ENCODE measurements at places on chromosomes 12 and 14.

DNA sequence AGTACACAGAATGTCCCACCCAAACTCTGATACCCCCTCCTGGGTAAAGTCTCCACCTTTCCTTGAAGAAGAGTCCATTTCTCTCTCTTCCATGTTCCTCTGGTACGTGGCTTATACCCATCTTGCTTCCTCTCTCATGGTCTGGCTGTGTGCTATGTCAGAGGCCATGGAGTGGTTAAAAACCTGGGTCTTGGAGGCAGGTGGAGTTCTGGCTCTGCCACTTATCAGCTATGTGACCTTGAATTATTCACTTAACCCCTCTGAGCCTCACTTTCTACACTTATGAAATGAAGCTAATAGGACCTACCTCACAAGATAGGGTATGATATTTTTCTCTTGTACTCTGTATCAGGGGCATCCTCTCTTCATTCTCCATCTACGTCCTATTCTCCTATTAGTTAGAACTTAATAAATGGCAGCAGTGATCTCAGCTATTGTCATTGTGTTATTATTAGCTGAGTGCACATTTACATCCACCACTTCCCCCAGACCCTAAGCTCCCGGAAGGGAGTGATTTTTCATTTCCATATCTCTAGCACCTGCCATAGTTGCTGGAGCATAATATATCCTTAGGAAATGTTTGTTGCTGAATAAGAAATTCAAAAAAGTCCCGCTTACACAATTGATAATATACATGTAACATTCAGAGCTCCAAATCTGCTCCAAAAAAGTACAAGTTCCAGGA lies 59.8 kb upstream of the NOS1 start:
- no peaks in the 10 kb centered on the region for H3K4me1 ChIP-seq
- H3K36me3 ChIP-seq: no peaks in the 10 kb centered on the region
- H3K27me3 ChIP-seq: no peaks in the 10 kb centered on the region
- no peak overlapping the region for H3K27ac ChIP-seq

- no peak for DNase-seq
- H3K4me1 ChIP-seq: peaks cover 15% of the 10 kb centered on the region
- H3K4me3 ChIP-seq: no peak overlapping the region
- no peaks in the 10 kb centered on the region for H3K27me3 ChIP-seq
Observed at GRCh38 chr12:1598757-1599156, 4.4 kb upstream of the FBXL14 start.

- no peak overlapping the region for H3K4me3 ChIP-seq
- H3K36me3 ChIP-seq: no peaks in the 10 kb centered on the region
- no peak for DNase-seq
- no peaks in the 10 kb centered on the region for H3K4me1 ChIP-seq
- H3K27me3 ChIP-seq: no peaks in the 10 kb centered on the region
Observed at GRCh38 chr12:75665216-75665615, 153.8 kb upstream of the KRR1 start.

- no peaks in the 10 kb centered on the region for H3K27me3 ChIP-seq
- DNase-seq: no peak
- no peak overlapping the region for H3K27ac ChIP-seq
- no peaks in the 10 kb centered on the region for H3K4me1 ChIP-seq
- H3K4me3 ChIP-seq: no peak overlapping the region
Observed at GRCh38 chr12:47491516-47492305, 214.1 kb downstream of the RPAP3 start.

DNA sequence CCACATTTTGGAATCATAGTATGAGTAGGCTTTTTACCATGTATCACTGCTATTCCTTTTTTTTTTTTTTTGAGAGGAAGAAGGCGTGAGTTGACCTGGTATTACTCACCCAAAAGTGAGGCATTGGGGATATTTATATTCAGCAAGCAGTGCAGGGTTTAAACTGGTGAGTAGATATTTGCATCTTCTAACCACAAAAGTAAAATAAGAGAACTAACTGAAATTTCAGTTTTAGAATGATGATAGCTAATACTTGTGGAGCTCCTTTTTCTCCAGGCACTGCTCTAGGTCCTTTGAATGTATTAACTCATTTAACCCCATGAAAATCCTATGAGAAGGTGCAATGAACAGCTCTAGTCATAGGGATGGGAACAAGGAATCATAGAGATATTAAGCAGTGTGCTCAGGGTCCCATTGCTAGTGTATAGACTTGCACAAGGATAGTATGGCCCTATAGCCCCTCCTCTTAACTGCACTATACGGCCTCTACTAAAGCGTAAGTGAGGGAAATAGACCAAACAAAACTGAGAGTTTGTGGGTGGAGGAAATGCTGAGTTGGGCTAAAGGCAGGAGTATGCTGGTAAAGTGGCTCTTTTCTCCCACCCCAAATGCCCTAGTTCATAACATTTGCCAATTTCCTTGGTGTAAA lies 104.3 kb upstream of the MAX start:
- H3K36me3 ChIP-seq: no peaks in the 10 kb centered on the region
- H3K27me3 ChIP-seq: no peaks in the 10 kb centered on the region
- peaks cover 55% of the 10 kb centered on the region for H3K4me1 ChIP-seq
- H3K27ac ChIP-seq: peak overlapping the region; percentile 53
- H3K4me3 ChIP-seq: peak overlapping the region; percentile 9

DNA sequence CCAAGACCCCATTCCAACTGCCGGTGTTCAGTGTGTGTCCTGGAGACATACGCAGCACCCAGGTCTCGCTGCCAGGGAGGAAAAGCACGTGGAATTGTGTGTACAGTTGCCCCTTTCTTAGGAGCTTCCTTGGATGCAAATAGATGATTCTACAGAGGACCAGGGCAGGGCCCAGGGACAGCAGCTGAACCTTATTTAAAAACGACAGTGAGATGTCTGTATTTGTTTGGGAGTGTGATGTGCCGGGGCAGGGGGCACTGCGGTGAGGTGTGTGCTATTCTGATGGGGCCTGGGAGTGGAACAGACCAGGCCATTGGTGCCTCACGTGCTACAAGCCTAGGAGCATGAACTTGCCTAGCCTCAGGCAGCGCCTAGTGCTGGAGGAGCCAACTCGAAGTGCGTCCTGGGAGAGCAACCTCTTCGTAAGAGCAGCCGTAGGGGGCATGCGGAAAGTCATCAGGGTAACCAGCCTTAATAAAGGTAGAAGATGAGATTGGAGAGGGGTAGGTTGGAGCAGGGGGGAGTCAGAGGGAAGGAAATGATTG lies 98.3 kb upstream of the ESRRB start:
- H3K27ac ChIP-seq: no peak overlapping the region
- H3K4me1 ChIP-seq: no peaks in the 10 kb centered on the region
- no peak for DNase-seq
- no peaks in the 10 kb centered on the region for H3K36me3 ChIP-seq
- H3K4me3 ChIP-seq: no peak overlapping the region
- H3K27me3 ChIP-seq: no peaks in the 10 kb centered on the region

- H3K27ac ChIP-seq: no peak overlapping the region
- no peak for DNase-seq
- H3K4me3 ChIP-seq: no peak overlapping the region
Observed at GRCh38 chr12:10867381-10867780, 16.7 kb downstream of the PRH1 start.

DNA sequence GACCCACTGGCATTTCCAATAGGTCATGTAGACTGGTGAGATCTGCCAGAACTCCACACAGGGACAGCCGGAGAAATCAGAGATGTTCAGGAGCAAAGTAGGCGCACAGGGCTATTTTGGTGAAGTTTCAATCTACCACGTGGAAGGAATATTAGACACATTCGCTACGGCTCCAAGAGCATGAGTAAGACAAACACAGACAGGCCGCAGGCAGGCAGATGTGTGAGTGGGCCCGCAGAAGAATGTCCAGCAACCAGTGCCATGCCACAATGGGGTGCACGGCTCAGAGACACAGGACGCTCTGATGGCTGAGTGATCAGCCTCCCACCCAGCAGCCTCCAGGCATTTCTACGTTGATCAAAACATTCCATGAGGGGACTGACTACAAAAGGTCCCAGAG lies 10.4 kb downstream of the SLC15A4 start:
- no peaks in the 10 kb centered on the region for H3K4me1 ChIP-seq
- no peak overlapping the region for H3K4me3 ChIP-seq
- no peak overlapping the region for H3K27ac ChIP-seq
- H3K36me3 ChIP-seq: peaks cover 14% of the 10 kb centered on the region
- no peak for DNase-seq

DNA sequence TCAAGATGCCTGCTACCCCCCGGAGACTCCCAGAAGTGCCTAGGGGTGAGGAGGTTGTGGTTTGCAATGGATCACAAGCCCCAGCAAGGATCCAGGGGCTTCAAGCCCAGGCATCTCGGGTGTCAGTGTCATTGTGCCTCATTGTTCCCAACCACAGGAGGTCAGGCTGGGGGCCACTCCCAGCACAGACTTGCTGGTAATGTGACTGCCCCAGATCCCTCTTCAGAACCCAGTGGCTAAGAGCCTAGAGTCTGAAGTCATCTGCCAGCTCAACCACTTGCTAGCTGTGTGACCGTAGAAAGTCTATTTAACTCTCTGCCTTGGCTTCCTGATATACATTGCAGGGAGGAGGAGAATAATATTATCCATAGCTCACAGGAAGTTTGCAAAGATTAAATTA lies 7.7 kb upstream of the ASB2 start:
- DNase-seq: no peak
- peaks cover 2% of the 10 kb centered on the region for H3K4me1 ChIP-seq
- H3K36me3 ChIP-seq: no peaks in the 10 kb centered on the region
- H3K27me3 ChIP-seq: no peaks in the 10 kb centered on the region

GRCh38 chr12:53754633-53755264 lies 3.0 kb upstream of the CISTR start:
- H3K4me3 ChIP-seq: no peak overlapping the region
- peaks cover 26% of the 10 kb centered on the region for H3K4me1 ChIP-seq
- H3K36me3 ChIP-seq: no peaks in the 10 kb centered on the region
- H3K27me3 ChIP-seq: peaks cover 14% of the 10 kb centered on the region

All from effector memory CD4-positive, alpha-beta T cell (primary cell).